GM23338 (cell line): ENCODE measurements at places on chromosomes 16 and 17. TPM values are rescaled to one million over a fixed set of nuclear protein-coding genes. Genes with fewer than 3 reads are reported as not detected.

- no peak overlapping the region for H3K4me3 ChIP-seq
- no peaks in the 10 kb centered on the region for H3K4me1 ChIP-seq
- DNase-seq, result peak; percentile 89
- H3K27me3 ChIP-seq, result no peaks in the 10 kb centered on the region
- H3K36me3 ChIP-seq, result no peaks in the 10 kb centered on the region
Measured at GRCh38 chr16:24504472-24505345, 34.7 kb upstream of the RBBP6 start.

GRCh38 chr16:65178151-65178550 is 56.3 kb upstream of the CDH11 start:
- DNase-seq, result no peak
- H3K27me3 ChIP-seq, result no peaks in the 10 kb centered on the region
- H3K4me3 ChIP-seq, result no peak overlapping the region
- H3K4me1 ChIP-seq, result no peaks in the 10 kb centered on the region
- no peaks in the 10 kb centered on the region for H3K36me3 ChIP-seq
- H3K27ac ChIP-seq, result no peak overlapping the region

DNA sequence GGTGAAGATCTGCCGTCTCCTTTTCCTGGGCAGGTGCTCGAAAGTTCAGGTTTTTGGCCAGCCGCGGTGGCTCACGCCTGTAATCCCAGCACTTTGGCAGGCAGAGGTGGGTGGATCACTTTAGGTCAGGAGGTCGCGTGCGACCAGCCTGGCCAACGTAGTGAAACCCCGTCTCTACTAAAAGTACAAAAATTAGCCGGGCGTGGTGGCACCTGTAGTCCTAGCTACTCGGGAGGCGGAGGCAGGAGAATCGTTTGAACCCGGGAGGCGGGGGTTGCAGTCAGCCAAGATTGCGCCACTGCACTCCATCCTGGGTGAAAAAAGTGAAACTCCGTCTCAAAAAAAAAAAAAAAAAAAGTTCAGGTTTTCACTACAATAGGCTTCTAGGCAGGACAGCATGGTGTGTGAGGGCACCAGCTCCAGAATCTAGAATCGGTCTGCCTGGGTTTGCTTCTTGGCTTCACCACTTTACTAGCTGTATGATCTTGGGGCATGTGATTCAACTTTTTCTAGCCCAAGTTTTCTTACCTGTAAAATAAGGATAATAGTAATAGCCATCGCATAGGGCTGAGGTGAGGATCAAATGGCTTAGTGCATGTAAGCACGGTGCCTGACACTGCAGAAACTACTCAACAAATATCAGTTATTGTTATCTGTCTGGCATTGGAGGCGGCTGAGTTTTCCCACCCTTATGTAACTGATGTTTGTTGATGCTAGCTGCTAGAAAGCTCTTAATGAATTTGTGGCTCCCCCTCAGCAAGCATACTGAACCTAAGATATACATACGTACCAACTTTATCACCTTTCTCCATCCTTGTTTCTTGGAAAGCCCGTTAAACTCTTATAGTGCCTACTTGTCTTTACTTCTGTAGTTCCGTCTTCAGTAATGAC is 1.3 kb downstream of the PSMD12 start:
- H3K27me3 ChIP-seq, result no peaks in the 10 kb centered on the region
- H3K36me3 ChIP-seq, result no peaks in the 10 kb centered on the region
- H3K27ac ChIP-seq, result peak overlapping the region; percentile 90
- H3K4me3 ChIP-seq, result peak overlapping the region; percentile 100
- no peak for DNase-seq

DNA sequence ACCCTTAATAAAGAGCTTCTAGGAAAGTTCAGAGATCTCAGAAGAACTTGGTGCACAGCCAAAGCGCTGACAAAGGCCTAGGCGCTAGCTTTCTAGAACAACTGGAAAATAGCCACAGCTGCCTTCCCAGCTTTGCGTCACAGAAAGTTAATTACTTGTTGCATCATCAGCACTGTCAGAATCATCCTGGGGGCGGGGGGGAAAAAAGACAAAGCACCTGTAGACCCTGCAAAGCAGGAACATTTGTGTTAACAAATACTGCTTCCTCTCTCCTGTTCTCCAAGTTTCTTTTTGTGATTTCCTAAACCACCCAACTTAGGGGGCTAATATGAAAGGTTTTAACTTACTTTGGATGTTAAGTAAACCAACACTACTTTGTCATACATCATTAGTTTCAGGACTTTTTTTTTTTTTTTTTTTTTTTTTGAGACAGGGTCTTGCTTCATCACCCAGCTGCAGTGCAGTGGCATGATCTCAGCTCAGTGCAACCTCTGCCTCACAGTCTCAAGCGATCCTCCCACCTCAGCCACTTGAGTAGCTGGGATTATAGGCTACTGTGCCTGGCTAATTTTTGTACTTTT is 4.8 kb upstream of the AARSD1 start:
- no peaks in the 10 kb centered on the region for H3K27me3 ChIP-seq
- DNase-seq, result no peak
- no peak overlapping the region for H3K4me3 ChIP-seq
- no peaks in the 10 kb centered on the region for H3K36me3 ChIP-seq

DNA sequence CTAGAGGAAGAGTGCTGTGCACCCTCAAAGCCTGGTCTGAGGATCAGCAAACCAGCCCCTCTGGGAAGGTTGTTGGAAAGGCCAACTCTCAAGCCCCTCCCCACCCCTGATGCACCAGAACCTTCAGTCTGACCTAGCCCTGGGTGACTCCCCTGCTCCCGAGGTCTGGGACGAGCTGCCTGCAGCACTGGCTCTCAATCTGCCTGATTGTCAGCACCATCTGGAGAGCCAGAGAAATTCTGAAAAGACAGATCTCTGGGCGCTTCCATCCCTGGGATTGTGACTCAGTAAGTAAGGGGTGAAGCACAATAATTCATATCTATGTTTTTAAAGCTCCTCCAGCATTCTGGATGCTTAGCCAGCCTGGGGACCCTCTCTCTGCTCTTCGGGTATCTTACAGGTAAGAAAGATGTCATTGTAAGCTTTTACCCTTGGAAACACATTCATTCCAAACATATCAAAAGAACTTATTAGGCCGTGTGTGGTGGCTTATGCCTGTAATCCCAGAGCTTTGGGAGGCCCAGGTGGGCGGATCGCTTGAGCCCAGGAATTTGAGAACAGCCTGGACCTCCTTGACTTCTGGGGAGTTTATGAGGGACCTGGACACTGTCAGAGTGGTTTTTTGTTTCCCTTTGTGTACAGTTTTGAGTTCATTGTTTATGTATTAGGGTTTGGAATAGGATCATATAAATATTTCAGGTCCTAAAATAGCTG is 147.5 kb downstream of the KCNJ12 start:
- no peaks in the 10 kb centered on the region for H3K36me3 ChIP-seq
- H3K4me3 ChIP-seq, result no peak overlapping the region
- H3K27ac ChIP-seq, result no peak overlapping the region
- H3K4me1 ChIP-seq, result no peaks in the 10 kb centered on the region

CEMP1 gene
- 0.31 TPM in 1 of 2 replicates, not detected in the other for total RNA-seq

DNAAF8 gene
- 1.3 TPM in 1 of 2 replicates, not detected in the other for total RNA-seq

TBC1D3G gene
- not detected in 2 replicates for total RNA-seq
